ENCODE measurements at places on chromosomes 12 and 14.

DNA sequence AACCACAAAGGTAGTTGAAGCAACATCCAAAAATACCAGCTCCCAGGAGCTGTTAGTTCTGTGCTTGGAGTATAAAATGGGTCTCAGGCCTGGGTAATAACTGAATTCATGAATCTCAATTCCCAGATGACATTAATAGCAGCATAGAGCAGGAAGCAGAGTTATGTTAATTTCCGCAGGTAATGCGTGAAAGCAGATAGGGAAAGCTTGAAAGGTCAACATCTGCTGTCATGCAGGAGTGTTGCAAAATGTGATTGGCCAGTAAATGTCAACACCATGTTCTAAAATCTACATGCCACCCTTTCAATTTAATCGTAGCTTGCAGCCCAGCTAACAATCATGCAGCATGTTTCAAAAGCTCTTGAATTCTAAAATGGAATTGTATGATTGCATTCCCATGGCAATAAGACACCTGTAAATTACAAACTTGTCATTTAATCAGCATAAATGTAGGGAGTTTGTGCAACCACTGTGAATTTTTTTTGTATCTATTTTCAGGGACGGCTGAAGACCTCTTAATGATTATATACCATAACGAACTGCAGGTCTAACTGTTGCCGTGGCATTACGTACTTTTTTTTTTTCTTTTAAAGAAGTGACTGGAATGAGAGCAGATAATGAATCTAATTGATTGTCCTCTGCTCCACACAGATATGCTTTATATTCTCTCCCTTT, 635.8 kb upstream of the FOXG1 start:
- no peak for DNase-seq

DNA sequence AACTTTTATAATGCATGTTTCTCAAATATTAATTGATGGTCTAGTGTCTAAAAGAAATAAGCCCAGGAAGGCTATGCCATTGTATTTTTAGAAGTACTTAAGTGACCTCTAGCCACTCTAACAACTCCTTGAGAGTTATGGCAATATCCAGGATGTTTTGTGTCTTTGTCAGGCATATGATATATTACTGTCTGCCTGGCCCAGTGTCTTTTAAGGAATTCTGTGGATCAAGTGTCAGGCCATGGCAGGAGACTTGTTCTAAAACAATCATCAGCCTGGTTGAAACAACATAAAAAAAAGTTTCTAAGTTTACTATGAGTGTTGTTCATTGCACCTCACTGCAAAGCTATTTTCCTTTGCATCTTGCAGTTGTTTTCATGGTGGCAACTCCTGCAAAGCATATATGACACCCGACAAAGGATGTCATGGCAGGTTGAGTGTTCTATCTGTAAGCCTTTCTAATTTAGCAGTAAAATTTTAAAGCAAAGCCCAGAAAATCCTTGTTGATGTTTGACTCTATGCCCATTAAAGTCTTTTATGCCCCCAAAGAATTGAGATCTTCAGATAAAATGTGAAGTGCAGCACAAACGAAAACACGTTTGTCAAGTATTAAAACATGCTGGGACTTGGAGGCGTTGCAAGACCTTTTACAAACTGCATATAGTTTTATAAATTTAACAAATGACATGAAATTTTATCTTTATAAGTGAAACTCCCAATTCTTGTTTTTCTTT, 89.5 kb upstream of the SLC38A2 start:
- no peak for DNase-seq

- no peak for DNase-seq
Observed at GRCh38 chr12:107778383-107779025, 4.0 kb downstream of the ASCL4 start.

GRCh38 chr14:31926652-31927347, 150.3 kb upstream of the ARHGAP5 start:
- DNase-seq, result no peak

- DNase-seq, result no peak
Observed at GRCh38 chr14:66056926-66057552, 429.1 kb upstream of the CCDC196 start.

- DNase-seq, result no peak
Observed at GRCh38 chr12:72148709-72149108, 123.5 kb upstream of the TRHDE start.

DNA sequence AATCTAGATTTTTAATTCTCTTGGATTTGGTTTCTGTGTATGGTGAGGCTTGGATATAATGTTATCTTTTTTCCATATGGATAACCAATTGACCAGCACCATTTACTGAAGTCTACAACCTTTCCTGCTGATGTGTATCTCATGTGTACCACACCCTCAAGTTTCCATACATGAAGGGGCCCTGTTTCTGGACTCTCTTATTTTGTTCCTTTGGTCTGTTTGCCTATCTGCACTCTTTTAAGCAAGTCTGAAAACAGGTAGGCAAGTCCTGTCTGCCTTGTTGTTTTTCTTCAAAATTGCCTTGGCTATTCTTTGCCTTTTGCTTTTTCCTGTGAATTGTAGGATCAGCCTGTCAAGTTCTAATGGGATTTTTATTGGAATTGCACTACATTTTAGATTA, 44.6 kb downstream of the MAX start:
- no peak for DNase-seq

GRCh38 chr12:21340403-21340802, 5.7 kb upstream of the SLCO1A2 start:
- DNase-seq, result no peak

- no peak for DNase-seq
Observed at GRCh38 chr12:14521822-14522221, 45.9 kb downstream of the PLBD1 start.

DNA sequence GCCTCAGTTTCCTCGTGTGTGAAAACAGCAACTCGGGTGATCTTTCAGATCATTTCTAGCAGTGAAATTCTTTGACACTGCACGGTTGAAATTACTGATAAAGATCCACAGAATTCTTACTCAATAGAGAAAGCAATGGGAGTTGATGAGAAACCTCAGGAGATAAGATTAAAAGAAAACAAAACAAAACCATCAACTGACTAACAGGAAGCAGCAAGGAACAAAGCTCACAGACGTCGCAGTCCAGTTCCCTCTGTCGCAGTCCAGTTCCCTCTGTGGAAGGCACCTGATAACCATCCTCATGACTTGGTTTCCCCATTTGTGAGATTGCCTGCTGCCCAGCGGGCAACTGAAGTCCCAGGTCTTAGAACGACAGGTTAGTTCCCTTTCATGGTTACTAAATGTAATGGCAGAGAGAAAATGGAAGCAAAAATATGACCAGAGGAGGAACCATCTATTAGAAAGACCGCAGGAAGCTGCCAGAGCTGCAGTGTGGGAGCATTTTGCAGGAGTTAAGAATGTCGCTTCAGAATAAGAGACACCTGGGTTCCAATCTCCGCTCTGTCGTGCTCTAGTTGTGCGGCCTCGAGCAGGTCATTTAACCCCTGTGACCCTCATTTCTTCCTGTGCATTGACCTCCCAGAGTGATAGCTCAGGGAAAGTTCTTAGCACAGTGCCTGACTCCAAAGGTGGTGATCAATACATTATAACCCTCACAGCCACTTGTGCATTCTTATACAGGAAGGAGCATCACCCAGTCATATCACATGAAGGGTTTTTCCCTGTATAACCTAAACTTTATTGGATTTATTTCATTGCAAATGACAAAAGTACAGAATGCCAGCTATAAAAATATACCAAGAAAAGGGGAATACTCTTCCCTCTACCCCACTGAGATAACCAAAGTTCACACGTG, 5.1 kb upstream of the MED13L start:
- DNase-seq, result no peak

GRCh38 chr14:93073910-93074769, 41.6 kb downstream of the ITPK1 start:
- no peak for DNase-seq

DNA sequence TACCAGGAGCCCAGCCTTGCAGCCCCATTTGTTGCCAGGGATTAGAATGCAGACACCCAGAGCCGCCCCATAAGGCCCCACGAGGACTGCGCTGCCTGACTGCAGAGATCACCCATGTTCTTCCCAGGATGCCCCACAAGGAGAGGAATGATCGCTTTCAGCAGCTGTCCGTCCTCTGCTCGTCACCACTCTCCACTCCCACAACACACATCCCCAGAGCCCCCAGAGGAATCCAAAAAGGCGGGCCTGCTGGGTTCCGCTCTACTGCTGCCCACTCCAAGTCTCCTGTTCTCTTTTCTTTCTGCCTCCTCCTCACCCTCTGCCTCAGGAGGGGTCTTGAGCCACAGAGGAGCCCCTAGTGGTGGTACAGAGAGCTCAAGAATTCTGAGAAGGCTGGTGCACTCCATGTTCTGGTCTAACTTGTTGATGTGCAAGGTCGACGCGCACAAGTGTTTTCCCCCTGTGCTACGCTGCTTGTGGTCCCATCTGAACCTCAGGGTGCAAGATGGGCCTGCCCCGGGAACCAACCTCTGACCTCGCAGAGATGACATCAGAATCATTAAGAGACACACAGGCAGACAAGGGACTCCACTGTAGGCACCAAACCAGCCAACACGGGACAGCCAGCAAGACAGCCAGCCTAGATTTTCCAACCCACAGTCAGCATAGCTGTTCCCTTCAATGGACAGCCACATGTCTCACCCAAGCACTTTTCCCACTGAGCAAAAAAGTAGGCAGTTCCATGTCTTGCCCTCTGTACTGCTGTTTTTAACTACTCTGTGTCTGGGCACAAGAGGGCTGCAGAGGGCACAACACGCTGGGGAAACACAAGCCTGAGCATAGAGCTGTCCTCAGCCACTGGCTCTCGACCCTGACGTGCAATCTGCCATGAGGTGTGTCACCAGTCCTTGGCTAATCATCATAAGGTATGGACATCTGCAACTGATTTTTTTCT, 29.9 kb downstream of the PXN start:
- no peak for DNase-seq

GRCh38 chr12:39628836-39629235, 9.2 kb upstream of the ABCD2 start:
- no peak for DNase-seq

DNA sequence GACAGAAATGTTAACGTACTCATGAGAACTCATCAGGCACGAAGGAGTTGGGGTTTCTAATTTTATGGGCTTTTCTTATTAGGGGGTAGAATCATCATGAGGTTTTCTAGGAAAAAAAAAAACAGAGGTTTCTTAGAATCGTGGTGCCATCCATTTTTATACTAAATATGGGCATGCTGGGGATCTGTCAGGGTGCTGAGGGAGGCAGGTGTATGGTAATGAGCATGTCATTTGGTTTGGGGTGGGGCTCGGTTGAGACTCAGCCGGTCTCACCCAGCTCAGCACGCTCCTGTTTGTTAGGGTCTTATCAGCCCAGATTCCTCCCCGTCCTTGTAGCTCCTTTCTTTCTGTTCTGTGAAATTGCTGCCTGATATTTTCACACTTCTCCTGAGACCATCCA, 98.2 kb downstream of the DICER1 start:
- no peak for DNase-seq

DNA sequence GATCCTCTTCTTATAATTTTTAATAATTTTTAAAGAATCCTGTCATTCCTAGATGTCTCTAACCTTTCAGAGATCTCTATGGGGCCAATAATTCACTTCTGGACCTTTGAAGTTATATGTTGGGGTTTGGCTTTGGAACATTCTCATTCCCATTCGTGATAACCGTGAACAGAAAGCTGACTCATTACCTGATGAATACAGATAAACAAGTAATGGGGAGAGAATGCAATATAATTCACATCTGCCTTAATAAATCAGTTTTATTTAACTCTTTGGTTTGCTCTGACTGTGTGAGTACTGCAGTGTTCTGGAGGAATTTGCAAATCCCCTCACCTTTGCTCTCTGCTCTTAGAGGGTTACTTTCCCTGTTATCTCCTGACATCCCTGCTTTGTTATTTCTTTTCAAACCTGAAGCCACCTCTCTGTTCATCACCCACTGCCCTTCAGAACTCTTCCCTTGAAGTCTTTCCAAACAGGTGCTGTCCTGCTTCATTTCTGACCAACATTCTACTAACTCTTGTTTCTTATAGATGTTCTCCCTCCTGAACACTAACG, 79.6 kb upstream of the SLC38A2 start:
- DNase-seq, result no peak

- DNase-seq, result no peak
Observed at GRCh38 chr12:24770334-24770733, 178.6 kb downstream of the BCAT1 start.

GRCh38 chr12:96846293-96846692, 60.8 kb upstream of the NEDD1 start:
- DNase-seq, result no peak

- no peak for DNase-seq
Observed at GRCh38 chr12:32517966-32518365, 118.6 kb downstream of the FGD4 start.

GRCh38 chr14:68939893-68940613, 39.0 kb downstream of the ACTN1 start:
- DNase-seq, result no peak

DNA sequence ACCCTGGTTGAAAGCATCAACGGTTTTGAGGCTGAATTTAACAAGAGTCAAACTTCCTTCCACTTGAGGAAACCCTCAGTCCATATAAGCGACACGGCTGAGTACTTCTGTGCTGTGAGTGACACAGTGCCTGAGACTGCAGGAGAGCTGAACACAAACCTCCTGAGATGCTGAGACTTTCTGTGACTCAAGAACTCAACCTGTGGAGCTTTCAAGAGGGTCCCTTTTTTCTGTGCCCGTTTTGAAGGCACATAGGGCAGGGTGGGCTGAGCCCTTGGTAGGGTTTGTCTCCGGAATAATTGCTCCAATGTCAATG, 305.3 kb upstream of the OR4E1 start:
- no peak for DNase-seq
